ENCODE measurements at places on chromosomes 6 and 20.

DNA sequence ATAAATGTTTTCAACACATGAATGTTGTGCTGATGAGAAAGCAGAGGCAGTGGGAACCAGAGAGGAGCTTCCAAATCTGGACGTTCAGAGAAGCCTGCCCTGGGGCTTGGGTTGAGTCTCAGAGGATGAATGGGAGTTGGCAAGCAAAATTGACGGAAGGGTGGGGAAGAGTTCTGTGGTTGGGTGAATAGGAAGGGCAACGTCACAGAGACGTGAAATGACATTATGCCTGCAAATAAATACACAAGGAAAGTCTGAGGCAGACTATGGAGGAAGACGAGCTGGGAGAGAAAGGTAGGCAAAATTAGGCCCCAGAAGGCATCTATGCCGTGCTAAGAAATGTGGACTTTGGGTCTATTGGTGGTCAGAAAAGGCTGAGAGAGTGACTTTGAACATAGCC, 25.2 kb upstream of the SGK1 start:
- DNase-seq, result no peak

DNA sequence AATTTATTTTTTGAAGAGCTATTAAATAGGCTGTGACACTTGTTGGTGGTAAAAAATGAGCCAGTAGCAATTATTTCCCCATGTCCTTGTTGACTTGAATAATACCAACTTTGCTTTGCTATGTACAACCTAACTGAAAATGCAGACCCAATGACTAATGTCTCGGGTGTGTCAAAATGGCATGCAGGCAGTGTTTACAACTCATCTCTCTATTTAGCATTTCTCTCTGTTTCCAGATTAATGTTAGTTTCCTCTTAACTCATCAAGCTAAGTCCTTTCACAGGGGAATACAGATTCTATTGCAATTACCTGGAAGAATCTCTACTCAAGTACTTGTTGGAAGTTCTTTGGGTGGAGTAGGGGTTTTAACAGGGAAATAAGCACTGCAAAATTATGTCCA, 504.4 kb downstream of the BCKDHB start:
- DNase-seq, result no peak

DNA sequence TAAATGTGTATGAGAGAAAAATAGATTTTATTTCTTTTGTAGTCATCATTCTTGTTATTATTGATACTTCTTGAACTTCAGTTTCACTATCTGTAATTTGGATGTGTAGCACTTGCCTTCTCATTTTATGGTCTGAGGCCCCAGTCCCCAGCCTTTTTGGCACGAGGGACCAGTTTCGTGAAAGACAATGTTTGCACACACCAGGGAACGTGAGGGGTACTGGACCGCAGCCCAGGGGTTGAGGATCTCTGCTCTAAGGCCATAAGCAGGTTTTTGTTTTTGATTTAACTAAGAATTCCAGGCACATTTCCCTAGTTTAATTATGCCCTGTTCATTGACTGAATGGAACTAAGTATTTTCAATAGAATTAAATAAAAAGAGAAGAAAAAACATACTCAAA, 261.5 kb downstream of the BMP2 start:
- DNase-seq, result no peak

- no peak for DNase-seq
Measured at GRCh38 chr6:54697424-54697823, 149.1 kb upstream of the FAM83B start.

GRCh38 chr6:143325379-143326140, 124.9 kb downstream of the ADAT2 start:
- DNase-seq, result no peak

- no peak for DNase-seq
Measured at GRCh38 chr6:52925042-52925441, 15.5 kb upstream of the GSTA3 start.

DNA sequence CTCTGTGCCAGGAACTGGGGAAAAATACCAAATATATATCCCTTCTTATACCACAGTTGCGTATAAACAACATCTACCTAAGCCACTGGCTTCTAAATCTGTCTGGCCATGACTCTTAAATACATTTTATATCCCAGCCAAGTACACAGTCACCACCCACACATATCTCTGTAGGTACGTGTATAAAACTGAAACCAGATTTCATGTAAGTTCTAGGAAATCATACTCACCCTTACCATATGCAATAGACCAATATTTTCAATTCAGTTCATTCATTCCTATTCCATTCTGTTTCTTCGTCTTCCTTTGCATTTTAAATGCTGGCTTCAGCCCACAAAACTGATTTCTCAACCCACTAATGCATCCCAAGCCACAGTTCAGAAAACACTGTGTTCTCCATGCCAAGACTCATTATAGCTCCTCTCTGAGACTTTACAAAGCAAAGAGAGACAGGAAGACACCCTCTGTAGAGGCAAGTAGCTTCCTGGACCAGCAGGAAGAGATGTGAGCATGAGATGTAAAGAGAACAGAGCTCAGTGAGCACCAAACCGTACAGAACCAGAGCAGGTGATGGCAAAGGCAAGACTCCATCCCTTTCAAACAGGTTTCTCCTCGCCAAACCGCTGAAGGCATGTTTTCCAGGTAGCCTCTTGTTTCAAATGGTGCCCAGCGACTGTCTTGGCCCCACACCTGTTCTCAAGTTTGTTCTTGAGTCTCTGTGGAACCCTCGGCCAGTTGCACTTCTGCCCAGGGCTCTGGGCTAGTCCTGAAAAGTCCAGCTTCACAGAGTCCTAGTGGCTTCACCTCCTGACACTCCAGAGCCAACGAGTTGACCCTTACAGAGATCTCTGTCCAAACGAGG, 18.7 kb downstream of the FAM50B start:
- DNase-seq, result peak; percentile 55

DNA sequence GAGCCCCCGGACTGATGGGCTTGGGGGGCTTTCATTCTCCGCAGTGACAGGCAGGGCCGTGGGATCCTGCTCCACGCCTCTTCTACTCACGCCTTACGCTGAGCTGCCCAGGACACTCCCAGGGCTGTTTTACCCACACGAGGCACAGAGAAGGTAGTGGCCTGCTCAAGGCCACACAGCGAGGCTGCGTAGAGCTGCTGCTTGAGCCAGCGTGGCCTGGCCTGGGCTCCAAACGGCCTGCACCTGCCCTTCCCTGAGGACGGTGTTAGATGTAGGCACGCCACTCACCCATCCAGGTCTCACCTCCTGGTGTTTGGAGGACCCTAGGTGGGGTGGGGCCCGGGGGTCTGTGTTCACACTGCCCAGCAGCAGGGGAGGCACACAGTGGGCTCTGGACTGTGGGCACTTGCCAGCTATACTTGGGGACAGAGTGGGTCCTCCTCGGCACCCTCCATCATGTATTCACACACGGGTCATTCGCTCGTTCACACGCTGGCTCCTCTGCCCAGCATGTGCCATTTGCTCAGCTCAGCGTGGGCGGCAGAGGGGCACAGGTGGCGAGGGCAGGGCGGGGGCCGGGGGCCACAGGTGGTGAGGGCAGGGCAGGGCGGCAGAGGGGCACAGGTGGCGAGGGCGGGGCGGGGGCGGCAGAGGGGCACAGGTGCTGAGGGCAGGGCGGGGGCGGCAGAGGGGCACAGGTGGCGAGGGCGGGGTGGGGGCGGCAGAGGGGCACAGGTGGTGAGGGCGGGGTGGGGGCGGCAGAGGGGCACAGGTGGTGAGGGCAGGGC, 18.4 kb upstream of the RBBP8NL start:
- DNase-seq, result no peak

GRCh38 chr6:43037197-43037596, 15.8 kb downstream of the RRP36 start:
- DNase-seq, result no peak

DNA sequence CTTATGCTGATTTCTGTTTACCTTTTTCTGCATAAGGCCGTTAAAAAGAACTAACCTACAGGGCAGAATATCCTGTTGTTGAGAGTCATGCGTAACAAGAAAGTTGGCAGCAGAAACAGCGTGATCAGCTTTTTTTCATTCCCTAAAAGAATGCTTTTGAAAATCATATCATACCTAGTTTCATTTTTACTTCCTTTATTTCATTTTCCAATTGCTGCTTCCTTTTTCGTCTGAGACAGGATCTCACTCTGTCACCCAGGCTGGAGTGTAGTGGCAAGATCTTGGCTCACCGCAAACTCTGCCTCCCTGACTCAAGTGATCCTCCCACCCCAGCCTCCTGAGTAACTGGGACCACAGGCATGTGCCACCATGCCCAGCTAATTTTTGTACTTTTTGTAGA, 4.1 kb downstream of the CALHM6 start:
- DNase-seq, result no peak

DNA sequence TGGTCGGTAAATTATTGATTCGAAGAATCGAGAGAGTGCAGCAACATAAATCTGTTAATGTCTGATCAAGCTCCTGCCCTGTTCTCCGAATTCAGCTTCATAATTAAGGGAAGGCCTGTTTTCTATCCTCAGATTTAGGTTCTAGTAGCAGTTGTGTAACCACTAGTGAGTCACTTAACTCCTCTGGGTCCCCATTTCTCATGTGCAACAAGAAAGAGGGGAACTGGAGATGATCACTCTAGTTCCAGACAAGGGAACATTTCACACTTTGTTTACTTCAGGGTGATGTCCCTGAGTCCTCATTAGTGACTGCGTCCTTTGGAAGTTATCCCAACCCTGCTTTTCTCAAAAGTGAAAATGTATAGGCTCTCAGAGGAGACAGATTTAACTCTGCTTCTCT, 68.1 kb upstream of the RNF146 start:
- no peak for DNase-seq

GRCh38 chr6:4299476-4299875, 164.1 kb upstream of the ECI2 start:
- no peak for DNase-seq

DNA sequence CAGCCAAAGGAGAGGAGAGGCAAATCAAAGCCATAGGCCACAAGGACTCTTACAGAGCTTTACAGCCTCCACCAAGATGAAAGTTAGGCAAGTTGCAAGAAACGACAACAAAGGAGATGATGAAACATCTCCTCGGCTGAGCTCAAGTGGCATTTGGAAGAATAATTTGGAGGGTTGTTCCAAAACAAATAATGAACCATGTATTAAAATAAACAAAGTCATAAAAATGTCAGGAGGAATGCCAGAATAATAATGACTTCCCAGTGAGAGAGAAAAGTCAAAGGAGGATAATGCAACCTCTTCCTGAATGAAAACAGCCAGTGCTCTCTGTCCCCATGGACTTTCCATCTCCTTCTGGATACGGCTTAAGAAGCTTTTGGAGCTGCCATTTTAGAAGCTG, 371.4 kb upstream of the ID4 start:
- no peak for DNase-seq

GRCh38 chr6:45586216-45587171, 208.8 kb upstream of the SUPT3H start:
- DNase-seq, result peak; percentile 69

DNA sequence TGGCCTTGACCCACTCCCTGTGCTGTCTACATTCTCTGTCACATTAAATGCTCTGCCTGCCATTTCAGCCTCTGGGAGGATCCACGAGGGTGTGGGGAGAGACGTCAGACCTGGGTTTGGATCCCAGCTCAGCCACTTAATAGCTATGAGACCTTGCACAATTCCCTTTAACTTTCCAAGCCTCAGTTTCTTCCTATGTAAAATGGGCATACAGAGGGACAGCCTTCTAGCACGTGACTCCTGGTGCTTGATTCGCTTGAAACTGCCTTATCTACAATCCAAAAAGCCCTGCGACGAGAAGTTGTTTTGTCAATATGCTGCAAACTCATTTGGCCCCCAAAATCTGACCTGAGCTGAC, 40.0 kb downstream of the TOX2 start:
- no peak for DNase-seq

DNA sequence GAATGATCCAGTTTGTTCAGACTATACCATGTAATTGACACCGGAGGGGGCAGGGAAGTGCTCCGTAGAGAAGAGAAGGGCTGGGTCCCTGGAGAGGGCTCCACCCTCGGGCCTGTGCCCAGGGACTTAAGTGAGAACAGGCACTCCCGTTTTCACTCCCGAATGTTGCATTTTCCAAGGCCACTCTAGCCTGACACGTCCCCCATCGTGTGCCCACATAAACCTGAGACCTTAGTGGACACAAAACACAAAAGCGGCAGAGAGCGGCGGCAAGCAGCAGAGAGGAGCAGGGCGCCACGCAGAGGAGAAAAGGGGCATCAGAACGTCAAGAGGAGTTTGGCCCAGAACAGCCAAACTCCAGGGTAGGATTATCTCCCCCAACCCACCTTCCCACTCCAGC, 1405.1 kb downstream of the GRIK2 start:
- no peak for DNase-seq

GRCh38 chr6:2524090-2524489, 226.6 kb downstream of the MYLK4 start:
- no peak for DNase-seq

GRCh38 chr6:111173341-111173740, 86.0 kb downstream of the SLC16A10 start:
- no peak for DNase-seq

DNA sequence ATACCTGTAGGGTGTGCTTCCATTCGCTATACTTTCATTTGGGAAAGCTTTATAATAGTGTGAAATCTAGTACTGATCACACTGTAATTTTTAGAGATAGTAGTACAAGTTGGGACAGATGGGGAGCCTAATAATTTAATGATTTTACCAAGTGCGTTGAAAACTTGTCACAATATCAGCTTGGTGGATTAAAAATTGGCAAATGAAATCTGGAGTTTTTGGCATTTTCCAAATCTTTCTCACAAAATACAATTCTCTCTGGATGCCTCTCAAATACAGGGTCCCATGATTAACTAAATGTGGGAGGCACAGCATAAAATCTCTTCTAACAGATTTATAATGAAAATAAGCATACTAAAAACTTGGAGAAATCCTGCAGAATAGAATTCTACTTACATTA, 96.4 kb downstream of the PLCB4 start:
- no peak for DNase-seq

DNA sequence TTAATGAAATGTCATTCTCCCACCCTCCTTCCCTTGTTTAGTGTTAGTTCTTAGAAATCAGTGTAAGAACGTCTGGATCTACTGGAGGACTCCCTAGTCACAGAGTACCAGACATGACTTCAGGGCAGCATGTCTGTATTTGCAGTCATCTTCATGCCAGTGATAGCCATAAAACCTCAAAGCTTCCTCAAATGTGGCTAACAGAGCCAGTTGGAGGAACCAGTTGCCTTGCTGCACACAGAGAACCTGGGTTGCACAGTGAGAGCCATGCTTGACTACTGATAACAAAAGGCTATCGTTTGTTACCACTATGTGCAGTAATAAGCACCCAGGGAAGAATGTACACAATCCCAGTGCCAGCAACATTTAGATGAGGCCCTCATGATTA, 20.1 kb downstream of the NT5E start:
- no peak for DNase-seq

DNA sequence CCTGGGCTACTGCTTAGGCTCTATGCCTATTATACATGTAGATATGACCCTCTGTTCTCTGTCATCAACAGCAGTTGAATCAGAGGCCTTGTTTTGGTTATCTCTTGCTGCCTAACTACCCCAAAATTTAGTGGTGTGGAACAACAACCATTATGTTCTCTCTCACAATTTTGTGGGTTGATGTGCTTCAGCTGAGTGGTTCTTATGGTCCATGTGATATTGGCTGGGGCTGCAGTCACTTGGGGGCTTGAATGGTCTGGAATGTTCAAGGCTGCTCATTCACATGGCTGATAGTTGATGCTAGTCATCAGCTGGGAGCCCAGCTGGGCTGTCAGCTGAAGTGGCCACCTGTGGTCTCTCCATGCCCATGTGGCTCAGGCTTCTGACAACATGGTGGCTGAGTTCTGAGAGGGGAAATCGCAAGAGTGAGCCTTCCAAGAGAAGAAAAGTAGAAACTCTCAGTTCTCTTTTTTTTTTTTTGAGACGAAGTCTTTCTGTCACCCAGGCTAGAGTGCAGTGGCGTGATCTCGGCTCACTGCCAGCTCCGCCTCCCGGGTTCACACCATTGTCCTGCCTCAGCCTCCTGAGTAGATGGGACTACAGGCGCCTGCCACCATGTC, 47.8 kb downstream of the SHLD1 start:
- DNase-seq, result no peak
